Chondrocyte (in vitro differentiated cells): ENCODE measurements at places on chromosomes 1 and 21. TPM values are rescaled to one million over a fixed set of nuclear protein-coding genes. Genes with fewer than 3 reads are reported as not detected.
A peak's percentile ranks its signal among the peaks of the same experiment; 100 is the strongest.

Gene SLC1A7
- not detected in 3 replicates for total RNA-seq

Gene PLD5
- not detected in 3 replicates for total RNA-seq

GRCh38 chr1:42138586-42138985 is 14.6 kb upstream of the GUCA2B start:
- peaks cover 49% of the 10 kb centered on the region for H3K27me3 ChIP-seq
- DNase-seq, result no peak
- H3K4me1 ChIP-seq, result no peaks in the 10 kb centered on the region
- H3K27ac ChIP-seq, result no peak overlapping the region
- H3K4me3 ChIP-seq, result no peak overlapping the region

- no peak overlapping the region for H3K4me3 ChIP-seq
- no peak overlapping the region for H3K27ac ChIP-seq
- DNase-seq, result no peak
- H3K4me1 ChIP-seq, result no peaks in the 10 kb centered on the region
- H3K27me3 ChIP-seq, result peaks cover 4% of the 10 kb centered on the region
- H3K36me3 ChIP-seq, result no peaks in the 10 kb centered on the region
These were observed 32.8 kb upstream of the CHRM3 start for GRCh38 chr1:239353536-239353935.

DNA sequence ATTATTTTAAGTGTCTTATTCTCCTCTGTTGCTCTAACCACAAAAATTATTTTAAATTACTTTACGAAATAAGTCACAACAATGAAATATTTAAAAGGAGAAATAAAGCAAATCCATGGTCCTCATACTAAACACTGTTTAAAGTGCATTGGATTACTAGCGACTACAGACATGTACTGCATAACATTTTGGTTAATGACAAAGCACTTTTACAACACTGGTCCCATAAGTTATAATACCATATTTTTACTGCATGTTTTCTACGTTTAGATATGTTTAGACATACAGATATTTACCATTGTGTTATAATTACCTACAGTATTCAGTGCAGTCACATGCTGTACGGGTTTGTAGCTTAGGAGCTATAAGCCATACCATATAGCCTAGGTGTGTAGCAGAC is 30.2 kb downstream of the VAMP4 start:
- H3K27me3 ChIP-seq, result no peaks in the 10 kb centered on the region
- H3K27ac ChIP-seq, result no peak overlapping the region
- no peak for DNase-seq
- H3K4me1 ChIP-seq, result no peaks in the 10 kb centered on the region
- H3K4me3 ChIP-seq, result no peak overlapping the region

- no peak overlapping the region for H3K4me3 ChIP-seq
- H3K4me1 ChIP-seq, result peaks cover 6% of the 10 kb centered on the region
- H3K27ac ChIP-seq, result no peak overlapping the region
- peaks cover 9% of the 10 kb centered on the region for H3K36me3 ChIP-seq
These were observed 23.8 kb downstream of the PTPRF start for GRCh38 chr1:43554444-43554992.

- no peak overlapping the region for H3K27ac ChIP-seq
- peaks cover 10% of the 10 kb centered on the region for H3K4me1 ChIP-seq
- DNase-seq, result no peak
- no peaks in the 10 kb centered on the region for H3K27me3 ChIP-seq
These were observed 1.4 kb upstream of the PODN start for GRCh38 chr1:53060579-53060978.

DNA sequence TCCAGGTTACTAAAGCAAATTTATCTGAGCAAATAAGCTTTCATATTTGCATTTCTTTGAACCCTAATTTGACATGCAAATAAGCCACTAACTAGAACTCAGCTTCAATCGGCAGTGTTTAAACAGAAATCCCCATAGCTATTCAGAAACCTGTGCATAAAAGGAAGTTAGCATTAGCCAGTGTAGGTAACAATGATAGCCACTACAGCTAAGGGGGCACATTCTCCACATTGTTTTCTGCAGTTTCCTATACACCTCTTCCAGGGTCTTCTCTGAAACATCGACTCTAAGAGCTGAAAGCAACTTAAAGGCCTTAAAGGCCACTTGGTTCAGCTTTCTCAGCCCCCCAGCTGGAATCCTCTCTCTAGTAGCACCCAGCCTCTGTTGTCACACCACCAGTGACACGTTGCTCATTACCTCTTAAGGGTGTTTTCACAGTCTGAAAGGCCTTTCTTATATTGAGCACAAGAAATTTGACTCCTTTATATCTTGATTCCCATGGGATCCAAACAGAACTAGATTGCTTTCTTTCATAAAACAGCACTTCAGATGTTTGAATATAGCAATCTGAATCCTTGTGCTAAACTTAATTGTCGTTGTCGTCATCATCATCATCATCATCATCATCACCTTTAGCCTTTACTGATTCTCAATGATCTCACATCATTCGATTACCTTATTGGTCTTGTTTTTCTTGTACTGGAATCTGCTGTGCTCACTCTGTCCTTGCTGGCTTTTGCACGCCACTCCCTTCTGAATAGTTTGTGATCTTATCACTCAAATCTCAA is 93.9 kb upstream of the DAB1 start:
- no peak for DNase-seq
- H3K36me3 ChIP-seq, result no peaks in the 10 kb centered on the region
- H3K4me3 ChIP-seq, result no peak overlapping the region
- peaks cover 9% of the 10 kb centered on the region for H3K27me3 ChIP-seq
- peaks cover 11% of the 10 kb centered on the region for H3K4me1 ChIP-seq

DNA sequence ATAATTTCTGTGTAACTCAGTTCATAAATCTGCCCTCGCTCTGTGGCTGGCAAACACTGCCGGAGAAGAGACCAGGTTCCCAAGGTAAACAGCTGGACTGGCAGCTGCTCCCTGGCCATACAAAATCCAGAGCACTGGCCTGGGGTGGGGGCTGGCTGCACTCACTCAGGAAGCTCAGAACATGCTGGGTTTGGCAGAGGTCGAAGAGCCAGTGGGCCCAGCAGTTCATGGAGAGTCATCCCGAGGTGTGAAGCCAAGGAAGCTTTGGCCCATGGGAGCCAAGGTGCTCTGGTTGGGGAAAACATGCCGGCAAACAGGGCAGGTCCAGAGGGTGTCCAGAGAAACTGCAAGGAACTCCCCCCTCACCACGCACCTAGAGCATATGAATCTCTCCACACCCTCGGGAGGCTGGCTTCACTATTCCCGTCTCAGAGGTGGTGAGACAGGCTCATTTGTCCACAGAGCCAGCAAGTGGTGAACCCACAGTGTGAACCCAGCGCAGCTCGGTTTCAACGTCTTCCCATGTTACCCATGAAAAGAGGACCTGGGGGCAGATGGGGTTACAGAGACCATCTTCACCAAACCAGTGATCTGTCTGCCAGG is 102.4 kb downstream of the DMRTB1 start:
- DNase-seq, result no peak
- H3K27me3 ChIP-seq, result no peaks in the 10 kb centered on the region
- peaks cover 2% of the 10 kb centered on the region for H3K36me3 ChIP-seq
- H3K27ac ChIP-seq, result no peak overlapping the region
- H3K4me3 ChIP-seq, result no peak overlapping the region

DNA sequence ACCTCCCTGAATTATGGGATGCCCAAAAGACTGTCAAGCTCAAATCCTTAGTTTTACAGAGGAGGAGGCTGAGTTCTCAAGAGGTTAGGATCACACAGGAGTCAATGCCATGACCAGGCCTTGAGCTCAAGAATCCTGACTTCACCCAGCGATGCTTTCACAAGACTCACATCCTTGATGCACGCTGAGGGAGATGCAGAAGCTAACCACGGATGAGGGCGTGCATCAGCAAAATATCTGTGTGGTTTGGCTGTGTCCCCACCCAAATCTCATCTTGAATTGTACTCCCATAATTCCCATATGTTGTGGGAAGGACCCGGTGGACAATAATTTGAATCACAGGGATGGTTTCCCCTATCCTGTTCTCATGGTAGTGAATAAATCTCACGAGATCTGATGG is 133.2 kb downstream of the KCNJ6 start:
- peaks cover 2% of the 10 kb centered on the region for H3K36me3 ChIP-seq
- no peak overlapping the region for H3K4me3 ChIP-seq
- no peak overlapping the region for H3K27ac ChIP-seq
- no peaks in the 10 kb centered on the region for H3K27me3 ChIP-seq
- H3K4me1 ChIP-seq, result peaks cover 46% of the 10 kb centered on the region

- peaks cover 24% of the 10 kb centered on the region for H3K27me3 ChIP-seq
- DNase-seq, result peak; percentile 59
- peaks cover 3% of the 10 kb centered on the region for H3K36me3 ChIP-seq
- no peak overlapping the region for H3K4me3 ChIP-seq
- H3K27ac ChIP-seq, result no peak overlapping the region
These were observed 41.6 kb upstream of the LRRC3 start for GRCh38 chr21:44413566-44414290.

DNA sequence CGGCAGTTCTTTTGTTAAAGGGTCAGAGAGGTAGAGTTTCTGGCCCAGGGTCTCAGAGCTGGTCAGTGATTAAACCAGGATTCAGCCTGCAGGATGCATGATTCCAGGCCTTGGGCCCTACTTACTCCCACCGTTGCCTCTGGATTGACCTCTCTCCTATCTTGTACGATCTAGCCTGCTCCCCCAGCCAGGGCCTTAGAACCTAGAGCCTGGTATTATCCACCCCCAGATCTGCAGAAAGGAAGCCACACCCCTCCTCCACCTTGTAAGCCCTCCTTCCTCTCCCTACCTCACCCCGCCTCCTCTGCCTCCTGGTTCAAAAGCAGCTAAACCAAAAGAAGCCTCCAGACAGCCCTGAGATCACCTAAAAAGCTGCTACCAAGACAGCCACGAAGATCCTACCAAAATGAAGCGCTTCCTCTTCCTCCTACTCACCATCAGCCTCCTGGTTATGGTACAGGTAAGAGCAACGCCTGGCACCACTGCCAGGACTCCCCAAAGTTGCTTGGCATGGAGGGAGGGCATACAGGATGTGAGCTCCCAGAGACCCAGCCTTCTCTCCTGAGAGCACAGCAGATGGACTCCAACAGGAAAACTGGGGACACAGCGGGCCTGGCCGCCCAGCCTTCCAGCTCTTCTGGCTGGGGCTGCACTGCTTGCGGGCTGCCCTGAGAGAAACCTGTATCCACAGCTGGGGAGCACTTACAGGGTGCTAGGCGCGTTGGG is at the start of gene CD52:
Gene CD52 (plus strand): TSS at position 347 of the 726 bp plus-strand sequence. CDS start 60 bp downstream, at position 407.
- H3K27ac ChIP-seq, result peak within 1 kb of the TSS; percentile 15
- no peaks in the 10 kb centered on the region for H3K36me3 ChIP-seq
- H3K4me3 ChIP-seq, result no peak within 1 kb of the TSS
- peaks cover 7% of the 10 kb centered on the region for H3K27me3 ChIP-seq

DNA sequence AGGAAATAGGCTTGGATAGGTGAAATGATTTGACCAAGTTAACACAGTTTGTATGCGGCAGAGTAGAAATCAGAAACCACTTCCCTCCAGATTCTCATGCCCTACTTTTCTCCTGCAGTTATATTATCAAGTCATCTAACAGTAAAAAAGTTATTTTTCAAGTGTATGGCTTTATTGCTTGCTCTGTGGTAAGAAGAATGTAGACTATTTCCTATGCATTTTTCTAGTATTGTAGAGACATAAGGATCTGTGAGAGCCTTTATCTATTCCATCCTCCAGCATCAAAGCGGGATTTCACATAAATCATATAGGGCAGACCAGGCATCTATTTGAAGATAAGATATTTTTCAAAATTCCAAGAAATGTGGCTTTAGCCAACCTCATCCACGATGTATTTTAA is 208.5 kb downstream of the TTLL7 start:
- no peak for DNase-seq
- H3K27me3 ChIP-seq, result no peaks in the 10 kb centered on the region

GRCh38 chr1:48931506-48932192 is 155.0 kb upstream of the BEND5 start:
- no peaks in the 10 kb centered on the region for H3K27me3 ChIP-seq
- no peak overlapping the region for H3K27ac ChIP-seq
- no peak for DNase-seq
- no peaks in the 10 kb centered on the region for H3K36me3 ChIP-seq

GRCh38 chr1:107549152-107549810 is 408.4 kb downstream of the NTNG1 start:
- H3K27ac ChIP-seq, result no peak overlapping the region
- H3K36me3 ChIP-seq, result no peaks in the 10 kb centered on the region
- no peak for DNase-seq
- H3K27me3 ChIP-seq, result no peaks in the 10 kb centered on the region

GRCh38 chr1:160204526-160205241 is 500 bp upstream of the PEA15 start:
- H3K27me3 ChIP-seq, result no peaks in the 10 kb centered on the region
- peak overlapping the region; percentile 99 for H3K27ac ChIP-seq
- peaks cover 45% of the 10 kb centered on the region for H3K4me1 ChIP-seq
- peak overlapping the region; percentile 89 for H3K4me3 ChIP-seq
- no peak for DNase-seq
- peaks cover 14% of the 10 kb centered on the region for H3K36me3 ChIP-seq

DNA sequence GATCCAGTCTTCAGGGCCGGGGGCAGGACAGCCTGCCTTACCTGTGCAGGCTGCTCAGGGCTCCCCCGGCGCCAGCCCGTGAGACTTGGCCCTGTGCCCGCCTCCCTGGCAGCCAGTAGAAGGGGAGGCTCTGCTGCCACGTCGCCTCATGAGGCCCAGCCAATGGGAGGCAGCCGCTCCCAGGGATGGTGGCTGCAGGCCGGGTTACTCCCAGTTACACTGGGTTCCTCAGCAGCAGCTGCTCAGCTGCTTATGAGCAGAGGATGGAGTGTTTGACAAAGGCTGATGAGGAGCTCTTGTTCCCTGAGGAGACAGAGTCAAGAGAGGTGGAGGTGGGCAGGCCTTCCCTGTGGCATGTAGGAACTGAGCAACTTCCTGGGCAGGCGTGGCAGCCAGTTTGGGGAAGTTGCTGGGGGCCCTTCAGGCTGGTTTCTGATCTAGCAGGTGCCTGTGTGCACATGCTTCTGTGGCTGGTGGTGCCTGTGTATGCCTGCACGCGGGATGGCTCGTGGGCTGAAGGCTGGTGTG is 5.5 kb downstream of the MFSD2A start:
- no peaks in the 10 kb centered on the region for H3K36me3 ChIP-seq
- no peak overlapping the region for H3K4me3 ChIP-seq
- no peak for DNase-seq

DNA sequence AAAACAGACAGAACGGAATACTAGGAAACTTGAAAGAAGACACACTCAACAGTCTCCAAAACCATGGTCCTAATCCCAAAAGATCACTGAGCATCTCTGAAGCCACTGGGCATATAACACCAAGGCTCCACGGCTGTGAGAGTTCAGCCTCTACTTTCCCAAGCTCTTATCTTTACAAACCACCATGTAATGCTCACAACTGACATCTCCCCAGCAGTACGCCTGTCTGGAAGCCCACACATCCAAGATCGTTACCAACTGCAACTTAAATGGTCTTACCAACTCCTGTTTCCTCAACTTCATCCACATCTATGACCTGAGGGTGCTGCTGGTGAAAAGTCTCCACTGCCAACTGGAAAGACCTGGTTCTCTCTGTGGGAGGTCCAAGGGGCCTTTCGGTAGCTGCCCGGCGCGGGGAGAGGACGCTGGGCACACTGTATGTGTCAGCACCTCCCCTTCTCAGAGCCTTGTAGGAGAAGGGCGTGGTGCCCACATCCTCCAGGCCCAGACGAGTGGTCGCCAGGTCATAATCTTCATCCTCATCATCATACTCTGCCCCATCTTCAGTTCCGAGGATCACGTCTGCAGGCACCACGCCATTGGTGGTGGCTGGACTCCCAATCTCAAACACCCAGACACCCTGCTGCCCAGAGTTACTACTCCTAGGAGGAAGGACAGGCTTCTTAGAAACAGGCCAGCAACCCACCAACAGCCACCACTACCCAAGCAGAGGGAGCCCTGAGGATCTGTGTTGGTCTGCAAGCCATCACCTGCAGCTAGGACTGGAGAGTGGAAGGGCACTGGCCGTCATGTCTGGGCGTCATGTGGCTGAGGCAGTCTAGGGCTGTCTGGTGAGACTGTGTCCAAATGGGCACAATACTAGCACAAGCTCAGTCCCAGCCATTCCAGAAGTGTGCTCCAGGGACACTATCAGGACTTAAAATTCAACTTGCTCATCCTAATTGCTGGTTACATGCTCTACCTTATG is 23.0 kb downstream of the NID1 start:
- H3K27ac ChIP-seq, result no peak overlapping the region
- peaks cover 11% of the 10 kb centered on the region for H3K4me1 ChIP-seq
- no peak for DNase-seq
- peaks cover 26% of the 10 kb centered on the region for H3K36me3 ChIP-seq
